ENCODE measurements at places on chromosomes 13 and 19.

DNA sequence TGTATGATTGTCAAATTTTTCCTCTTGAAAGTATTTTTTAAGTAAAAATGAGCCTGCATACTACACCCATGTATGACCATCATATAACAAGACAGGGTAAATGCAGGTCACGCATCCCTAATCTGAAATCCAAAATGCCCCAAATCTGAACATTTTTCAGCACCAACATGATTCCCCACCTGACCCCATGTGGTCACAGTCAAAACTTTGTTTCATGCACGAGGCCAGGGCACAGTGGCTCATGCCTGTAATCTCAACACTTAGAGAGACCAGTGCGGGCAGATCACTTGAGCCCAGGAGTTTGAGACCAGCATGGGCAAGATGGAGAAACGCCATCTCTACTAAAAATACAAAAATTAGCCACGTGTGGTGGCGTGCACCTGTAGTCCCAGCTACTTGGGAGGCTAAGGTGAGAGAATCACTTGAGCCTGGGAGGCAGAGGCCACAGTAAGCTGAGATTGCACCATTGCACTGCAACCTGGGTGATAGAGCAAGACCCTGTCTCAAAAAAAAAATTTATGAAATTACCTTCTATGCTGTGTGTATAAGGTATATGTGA lies 63.7 kb upstream of the NPAS1 start:
- no peak for DNase-seq

GRCh38 chr13:102394158-102395053 lies 7.4 kb downstream of the FGF14 start:
- DNase-seq, result peak; percentile 76

DNA sequence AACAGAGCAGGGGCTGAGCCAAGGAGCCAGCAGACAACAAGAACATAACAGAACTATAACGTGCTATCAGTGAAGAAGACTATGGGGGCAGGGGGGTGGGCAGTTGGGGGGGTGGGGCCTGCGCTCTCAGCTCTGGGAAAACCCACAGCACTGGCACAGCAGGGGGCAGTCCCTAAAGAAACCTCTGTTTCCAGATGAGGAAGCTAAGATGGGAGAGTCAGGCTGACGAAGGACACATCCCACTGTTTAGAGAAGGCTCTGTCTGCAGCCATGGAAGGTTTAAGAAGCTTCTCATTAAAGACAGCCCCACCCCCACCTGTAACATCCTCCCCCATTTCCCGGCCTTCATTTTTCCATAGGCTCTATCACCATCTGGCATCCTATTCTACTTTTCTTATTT lies 7.1 kb upstream of the DOCK9 start:
- DNase-seq, result no peak

DNA sequence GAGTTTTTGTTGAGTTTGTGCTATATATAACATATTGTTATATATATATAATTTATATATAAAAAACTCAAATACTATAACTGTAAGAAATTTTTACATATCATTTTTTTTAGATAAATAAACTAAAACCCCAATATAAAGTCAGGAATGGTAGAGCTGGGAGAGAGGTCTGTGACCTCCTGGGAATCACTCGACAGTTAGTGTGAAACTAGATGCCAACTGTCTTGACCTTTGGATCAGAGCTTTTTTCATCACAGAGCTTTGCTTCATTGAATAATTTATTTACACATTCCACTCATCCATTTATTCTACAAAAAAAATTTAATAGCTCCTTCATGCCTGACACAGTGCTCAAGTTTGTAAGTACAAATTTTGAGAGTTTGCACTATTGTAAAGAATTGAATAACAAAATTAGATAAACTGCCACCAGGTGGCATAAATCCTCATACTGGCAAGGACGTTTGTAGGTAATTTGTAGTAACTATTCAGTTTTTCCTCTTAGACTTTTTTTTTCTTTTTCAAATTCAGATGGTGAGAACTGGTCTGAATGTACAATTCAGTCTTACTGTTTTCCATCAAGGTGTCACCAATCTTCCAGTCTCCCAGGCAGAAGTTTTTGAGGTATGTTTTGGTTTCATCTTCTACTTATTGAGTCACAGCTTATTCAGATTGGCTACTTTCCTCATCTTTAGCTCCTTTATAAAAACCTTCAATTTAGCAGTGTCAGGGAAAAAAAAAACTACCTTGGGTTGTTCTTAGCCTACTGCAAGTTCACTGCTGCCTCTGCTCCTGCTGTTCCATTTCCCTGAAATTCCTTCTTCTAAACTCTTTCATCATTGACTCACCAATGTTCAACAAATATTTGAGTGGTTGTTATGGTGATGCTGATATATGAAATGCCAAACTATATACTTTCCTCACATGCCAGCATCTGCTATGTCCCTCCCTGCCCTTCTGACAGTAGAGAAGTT lies 28.7 kb downstream of the LACC1 start:
- DNase-seq, result no peak

DNA sequence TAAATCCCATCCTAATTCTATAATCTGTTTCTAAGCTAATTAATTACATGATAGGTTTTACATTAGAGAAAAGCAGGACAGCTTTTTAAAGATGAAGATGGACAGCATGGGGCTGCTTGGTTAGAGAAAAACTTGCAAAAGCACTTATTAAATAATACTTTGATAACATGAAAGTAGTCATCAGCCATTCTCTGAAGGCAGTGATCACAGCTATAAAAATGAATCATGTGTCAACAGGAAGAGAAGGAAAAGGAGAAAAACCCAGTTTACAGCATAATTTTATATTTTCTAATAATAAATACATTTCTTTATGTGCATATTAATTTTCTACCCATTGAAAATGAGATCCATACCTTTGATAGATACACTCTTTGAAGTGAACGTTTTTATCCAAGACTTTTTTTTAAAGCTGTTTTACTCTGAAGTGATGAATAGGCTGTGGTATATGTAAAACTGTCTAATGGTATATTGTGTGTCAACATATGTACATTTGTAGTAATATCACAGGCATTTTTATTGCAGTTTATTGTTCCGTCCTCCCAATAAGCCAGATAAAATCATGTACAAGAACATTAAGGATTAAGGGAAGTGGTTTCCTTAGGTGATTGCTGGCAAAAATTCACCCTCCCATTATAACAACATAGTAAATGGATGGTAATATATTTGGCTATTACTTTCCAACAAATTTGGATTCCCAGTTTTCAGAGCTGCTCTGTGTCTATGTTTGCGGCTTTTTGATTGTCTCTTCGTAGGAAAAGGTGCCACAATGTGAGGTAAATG lies 1.3 kb upstream of the KLF5 start:
- no peak for DNase-seq

DNA sequence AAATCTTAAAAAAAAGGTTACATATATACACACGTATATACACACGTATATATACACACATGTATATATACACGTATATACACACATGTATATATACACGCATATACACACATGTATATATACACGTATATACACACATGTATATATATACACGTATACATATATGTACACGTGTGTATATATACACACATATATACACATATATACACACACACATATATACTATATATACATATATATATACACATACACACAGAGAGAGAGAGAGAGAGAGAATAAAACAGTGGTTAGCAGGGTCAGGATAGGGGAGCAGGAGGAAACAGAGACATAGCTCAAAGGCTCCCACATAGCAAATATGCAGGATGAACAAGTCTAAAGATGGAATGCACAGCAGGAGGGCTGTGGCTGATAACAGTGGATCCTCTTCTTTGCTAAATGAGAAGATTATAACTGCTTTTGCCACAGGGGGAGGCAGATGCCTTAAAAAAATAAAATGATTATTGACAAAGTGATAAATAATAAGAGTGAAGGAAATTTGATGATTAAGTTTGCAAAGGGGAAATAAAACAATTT lies 714.5 kb downstream of the UQCRFS1 start:
- no peak for DNase-seq

DNA sequence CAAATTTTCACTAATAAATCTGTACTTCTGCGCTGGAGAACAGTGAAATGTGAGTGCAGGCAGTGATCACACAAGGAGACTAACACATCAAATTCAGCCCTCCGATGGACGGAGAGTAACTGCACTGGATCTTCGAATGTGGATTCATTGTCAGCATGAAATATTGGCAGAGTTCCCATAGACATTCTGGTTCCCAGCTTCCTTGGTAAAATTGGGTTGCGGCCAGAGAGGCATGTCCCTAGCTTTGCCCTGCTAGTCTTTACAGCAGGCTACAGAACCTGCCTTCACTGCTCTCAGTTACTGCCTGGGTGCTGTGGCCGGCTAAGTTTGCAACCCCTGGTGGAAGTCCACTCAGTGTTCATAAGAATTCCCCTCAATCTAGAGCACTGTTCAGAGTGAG lies 32.3 kb upstream of the UQCRFS1 start:
- no peak for DNase-seq

- DNase-seq, result no peak
Measured at GRCh38 chr13:110341445-110342244, 34.6 kb downstream of the COL4A2 start.

Data from 8988T (cell line).